SIG-M5 (cell line): ENCODE measurements at places on chromosomes 7 and 10.

- no peak for DNase-seq
Measured at GRCh38 chr10:43228783-43229207, 38.1 kb downstream of the RASGEF1A start.

DNA sequence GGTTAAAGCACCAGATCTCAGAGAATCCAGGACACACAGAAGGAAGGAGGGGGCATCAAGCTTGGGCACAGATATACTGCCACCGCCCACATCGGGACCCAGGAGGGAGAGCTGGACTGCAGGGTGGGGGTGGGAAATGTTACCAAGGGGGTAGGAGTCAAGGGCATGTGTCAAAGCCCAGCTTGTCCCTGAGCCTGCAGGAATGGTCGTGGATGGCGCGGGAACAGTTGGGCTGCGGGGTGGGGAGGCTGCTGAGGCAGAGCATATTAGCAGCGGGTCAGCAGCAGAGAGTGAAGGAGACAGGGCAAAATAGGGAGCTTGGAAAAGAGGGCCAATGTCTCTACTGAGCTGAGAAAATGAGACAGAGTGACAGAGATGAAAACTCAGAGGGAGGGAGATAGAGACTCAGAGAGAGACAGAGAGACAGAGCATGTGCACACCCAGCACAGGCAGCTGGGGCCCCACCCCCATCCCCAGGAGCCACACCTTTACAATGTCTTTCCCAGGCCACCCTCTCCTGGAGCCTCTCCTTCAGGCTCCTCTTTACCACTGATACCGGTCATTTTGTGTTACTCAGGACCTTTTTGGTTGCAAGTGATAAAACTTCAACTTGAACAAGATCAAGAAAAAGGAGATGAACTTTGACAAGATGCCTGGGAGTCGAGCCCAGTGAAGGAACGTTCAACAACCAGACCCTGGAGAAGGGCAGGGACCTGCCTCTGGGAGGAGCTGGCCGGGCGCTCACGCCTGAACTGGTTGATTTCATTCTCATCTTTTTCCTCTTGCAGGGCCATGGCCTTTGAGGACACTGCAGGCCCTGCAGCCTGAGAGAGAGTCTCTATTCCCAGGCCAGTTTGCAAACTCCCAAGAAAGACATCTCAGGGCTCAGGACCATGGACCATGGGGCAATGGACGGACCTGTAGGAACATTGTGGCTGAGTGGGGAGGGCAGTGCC lies 50.0 kb downstream of the AOC1 start:
- DNase-seq = no peak

- DNase-seq = no peak
Measured at GRCh38 chr7:87984088-87984487, 50.0 kb downstream of the ADAM22 start.

GRCh38 chr7:44980393-44981034 lies 1.7 kb upstream of the MYO1G start:
- peak; percentile 99 for DNase-seq

DNA sequence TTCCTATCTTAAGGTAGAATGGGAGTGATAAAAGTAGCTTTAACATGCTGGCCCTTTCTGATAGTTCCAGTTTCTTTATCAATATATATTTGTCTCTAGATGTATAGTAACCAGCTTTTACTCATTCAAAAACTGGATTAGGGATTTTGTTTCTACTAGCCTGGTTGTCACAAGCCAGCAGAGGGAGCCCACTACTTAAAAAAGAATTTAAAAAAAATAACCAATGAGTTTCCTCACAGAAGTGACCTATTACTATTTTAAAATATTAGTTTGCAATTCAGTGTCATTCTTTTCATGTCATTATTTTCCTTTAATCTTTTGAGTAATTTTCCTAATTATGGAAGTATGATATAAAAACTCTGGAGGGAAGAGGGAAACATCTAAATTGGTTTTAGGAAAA lies 142.1 kb downstream of the PHTF2 start:
- no peak for DNase-seq

GRCh38 chr7:127897704-127898454 lies 133.4 kb downstream of the LRRC4 start:
- DNase-seq = no peak

GRCh38 chr7:123864966-123865365 lies 20.0 kb downstream of the HYAL4 start:
- no peak for DNase-seq

DNA sequence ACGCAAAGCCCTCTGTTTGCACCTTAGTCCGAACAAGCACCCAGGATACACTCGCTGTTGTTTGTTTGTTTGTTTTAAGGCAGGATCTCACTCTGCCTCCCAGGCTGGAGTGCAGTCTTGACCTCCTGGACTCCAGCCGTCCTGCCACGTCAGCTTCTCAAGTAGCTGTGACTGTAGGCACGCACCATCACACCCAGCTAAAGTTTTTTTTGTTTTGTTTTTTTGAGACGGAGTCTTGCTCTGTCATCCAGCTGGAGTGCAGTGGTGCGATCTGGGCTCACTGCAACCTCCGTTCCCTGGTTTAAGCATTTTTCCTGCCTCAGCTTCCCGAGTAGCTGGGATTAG lies 76.8 kb downstream of the CTBP2 start:
- no peak for DNase-seq

DNA sequence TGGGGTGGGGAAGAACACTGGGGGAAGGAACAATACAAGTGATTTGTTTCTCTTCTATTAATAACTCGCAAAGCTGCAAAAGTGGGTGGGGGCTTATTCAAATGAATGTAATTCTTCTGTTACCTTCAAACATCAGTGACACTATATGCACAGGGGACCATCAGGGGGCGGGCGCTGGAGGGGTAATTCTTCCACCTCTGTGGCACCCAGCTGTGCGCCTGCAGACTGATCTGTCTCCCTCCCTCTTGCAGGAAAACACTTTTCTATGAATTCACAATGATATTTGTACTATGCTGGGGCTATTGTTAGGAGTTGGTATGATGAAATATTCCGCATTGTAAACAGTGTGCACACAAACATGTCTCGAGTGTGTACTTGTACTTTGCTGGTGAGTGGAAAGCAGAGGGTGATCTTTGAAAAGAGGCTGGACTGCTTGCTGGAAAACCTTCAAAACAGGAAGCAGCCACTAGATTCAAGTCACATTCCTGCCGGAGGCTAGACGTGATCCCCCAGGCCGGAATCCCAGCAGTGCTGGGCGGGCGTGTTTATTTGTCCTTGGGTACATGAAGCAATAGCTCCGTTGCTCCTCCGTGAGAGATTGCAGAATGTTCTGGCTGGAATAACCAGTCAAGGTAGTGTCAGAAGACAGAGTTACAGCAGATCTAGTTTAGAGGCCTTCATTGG lies 15.8 kb upstream of the BNIP3 start:
- no peak for DNase-seq

DNA sequence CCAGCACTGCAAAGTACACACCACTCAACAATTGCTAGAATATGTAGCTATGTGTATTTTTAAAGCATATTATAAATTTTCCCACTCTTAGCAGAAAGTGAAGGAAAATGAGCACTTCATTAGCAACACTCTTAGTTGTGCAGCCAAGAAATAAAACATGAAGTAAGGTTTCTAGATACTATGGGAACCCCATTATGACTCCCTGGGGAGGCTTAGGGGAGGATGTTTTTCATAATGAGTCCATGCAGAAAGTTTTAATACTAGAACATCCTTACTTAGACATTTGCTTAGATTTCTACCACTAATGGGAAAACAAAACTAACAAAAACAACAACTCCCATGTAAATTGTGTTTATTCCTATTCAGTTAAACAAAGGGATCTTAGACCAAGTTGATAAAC lies 148.4 kb upstream of the HDAC9 start:
- DNase-seq = no peak

GRCh38 chr7:29478226-29478625 lies 85.4 kb upstream of the PRR15 start:
- no peak for DNase-seq

DNA sequence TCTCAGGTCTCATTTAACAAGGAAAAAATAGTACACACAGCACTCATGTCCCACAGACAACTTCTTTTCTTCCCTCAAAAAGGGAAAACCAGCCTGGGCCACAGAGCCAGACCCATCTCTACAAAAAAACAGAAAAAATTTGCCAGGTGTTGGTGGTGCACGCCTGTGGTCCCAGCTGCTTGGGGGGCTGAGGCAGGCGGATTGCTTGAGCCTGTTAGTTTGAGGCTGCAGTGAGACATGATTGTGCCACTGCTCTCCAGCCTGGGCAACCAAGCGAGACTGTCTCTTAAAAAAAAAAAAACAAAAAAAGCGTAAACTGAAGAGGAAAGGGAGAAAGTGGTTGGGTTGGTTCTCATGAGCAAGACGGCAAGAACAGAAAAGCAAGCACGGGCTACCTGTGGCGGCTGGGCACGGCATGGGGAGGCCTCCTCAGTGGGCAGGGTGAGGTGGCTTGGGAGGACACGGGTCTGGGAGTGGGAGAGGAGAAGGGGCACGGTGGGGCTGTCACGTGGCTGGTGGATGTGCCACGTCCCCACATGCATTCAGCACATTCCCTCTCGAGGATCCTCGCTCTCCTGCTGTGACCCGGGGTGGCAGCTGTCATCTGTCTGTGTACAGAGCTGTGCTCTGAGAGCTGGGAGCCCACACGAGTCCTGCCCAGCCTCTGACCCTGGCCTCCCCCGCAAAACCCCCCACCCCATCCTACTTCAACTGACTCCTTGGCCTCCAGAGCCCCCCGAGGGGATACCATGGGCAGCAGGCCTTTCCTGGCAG lies 219.7 kb downstream of the MLLT10 start:
- no peak for DNase-seq

GRCh38 chr7:155217634-155218033 lies 80.0 kb upstream of the INSIG1 start:
- DNase-seq = no peak

DNA sequence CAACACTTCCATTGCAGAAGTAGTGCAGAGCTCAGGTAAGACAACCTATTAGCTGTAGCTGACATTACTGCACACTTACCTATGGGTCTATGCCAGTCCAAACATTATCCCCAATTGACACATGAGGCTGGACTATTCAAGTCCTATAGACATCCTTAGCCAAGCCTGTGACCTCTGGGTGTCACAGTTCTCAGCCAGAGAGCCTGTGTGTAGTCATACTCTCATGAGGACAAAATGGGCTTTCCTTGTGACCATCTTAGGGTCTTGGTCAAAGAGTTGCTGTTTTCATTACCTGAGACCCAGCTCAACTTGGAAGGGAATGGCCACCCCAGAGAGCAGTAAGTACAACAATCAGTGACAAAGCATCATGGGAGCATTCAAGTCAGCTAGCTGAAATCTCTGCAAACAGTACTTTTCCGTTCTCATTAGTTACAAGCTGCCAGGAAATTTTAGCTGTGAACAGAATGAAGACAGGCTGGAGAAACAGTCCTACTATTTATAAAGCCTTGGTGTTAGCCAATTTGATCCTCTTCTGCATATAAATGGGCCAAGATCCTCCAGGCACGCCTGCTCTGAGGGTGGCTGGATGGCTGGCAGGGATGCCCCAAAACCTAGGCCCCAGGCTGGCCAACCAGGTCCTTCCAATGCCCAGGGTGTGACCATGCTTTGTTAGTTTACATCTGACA lies 44.3 kb downstream of the NUDCD3 start:
- DNase-seq = no peak

DNA sequence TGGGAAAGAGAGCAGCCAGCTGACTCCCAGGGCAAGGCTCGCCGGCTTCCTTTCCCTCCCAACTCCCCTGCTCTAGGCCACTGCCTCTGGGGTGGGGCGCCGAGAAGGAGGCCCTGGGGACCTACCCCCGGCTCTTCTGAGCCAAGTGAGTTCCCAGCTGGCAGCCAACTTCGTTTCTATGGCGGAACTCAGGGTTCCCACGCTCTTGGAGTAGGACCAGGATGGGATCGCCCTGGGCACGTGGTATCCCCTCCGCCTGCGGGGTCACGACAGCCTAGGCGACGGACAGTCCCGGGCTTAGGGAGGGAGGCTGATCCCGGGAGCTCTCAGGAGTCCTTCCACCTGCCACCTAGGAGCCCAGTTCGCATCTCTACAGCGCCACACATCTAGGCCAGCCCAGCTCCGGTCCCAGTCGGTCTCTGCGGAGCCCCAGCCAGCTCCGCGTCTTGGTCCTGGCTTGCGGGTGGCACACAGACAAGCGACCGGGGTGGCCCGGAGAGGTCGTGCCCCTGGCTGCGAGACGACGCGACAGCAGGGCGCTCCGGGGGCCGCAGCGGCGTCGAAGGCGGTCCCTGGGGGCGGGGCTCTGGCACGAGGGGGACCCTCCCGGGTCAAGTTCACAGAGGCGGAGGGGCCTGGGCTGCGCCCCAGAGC lies 20.5 kb upstream of the GATA3 start:
- no peak for DNase-seq

GRCh38 chr7:25951414-25952260 lies 200.4 kb upstream of the NFE2L3 start:
- DNase-seq = no peak

- DNase-seq = no peak
Measured at GRCh38 chr7:2668401-2668800, 19.6 kb upstream of the AMZ1 start.

GRCh38 chr7:30743371-30744074 lies 8.4 kb upstream of the INMT start:
- DNase-seq = no peak

DNA sequence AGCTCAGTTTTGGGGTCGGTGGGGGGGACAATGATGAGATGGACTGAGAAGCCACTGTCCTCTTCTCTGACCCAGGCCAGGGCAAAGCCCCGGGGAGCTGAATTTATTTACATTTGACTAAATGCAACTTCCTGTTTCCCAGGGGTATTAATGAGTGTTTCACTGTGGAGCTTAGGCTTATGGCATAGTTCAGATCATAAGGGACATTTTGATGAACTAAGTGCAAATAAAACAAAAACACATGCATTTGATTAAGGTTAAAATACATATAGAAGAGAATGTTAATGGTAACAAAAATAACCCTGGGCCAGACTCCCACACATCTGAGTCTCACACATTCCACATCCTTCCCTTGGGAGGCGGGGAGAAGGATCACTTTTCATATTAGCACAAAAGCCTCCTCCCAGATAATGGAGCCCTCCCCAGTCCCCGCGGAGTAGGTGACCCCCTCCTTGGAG lies 320.6 kb downstream of the FRMD4A start:
- no peak for DNase-seq

GRCh38 chr7:2722591-2722990 lies 34.6 kb downstream of the AMZ1 start:
- DNase-seq = no peak

DNA sequence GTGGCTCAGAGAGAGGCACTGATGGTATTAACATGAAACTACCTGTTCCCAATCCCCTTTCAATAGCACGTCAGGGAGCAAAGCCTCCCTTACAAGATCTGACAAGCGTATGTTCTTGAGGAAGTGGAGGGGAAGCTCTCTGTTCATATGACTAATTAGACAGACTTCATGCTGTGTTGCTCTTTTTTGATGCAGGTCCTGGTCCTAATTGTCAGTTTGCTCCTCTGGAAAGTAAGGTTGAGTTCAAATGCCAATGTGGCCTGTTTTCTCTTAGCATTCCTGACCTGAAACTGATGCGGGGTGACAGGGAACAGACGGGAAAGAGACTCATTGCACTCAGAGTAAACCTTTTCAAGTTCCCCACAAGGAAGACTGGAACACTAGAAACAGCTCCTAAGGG lies 27.0 kb upstream of the TBX20 start:
- DNase-seq = no peak

GRCh38 chr10:78992333-78992732 lies 76.4 kb upstream of the ZMIZ1 start:
- DNase-seq = no peak
